Fibroblast of skin of right quadriceps (primary cell): ENCODE measurements at places on chromosomes 12 and 14.

- DNase-seq: no peak
Observed at GRCh38 chr12:96014943-96015599, 18.9 kb upstream of the HAL start.

DNA sequence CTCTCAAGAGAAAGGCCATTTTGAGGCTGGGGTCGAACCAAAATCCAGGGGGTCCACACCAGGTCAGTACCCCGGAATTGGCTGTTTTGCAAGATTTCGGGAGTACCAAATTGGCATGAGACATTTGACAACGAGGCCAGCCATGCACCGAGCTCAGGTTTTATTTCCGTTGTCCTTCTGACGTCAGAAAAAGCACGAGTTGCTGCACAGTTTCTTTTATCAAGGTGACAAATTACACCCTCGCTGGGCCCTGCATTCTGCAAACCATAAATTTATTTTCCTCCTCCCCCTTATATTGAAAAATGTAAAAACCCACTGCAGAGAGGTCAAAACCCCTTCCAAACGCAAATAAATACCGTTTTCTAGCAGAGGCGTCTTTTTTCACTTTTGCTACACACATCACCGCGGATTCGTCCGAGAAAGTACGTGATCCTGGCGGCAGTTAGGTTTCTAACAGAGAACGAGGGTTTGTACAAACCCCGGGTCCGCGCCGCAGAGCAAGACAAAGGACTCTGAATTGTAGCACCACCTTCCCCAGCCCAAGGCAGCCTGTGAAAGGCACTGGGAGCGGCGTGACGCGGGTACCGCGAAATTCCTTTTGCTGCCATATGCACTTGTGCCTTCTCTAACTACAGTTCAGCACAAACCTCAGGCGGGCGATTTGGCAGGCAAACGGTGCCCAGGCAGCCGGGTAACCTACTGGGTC lies 1.8 kb downstream of the SLC38A1 start:
- DNase-seq: peak; percentile 56

GRCh38 chr12:130555628-130556485 lies 160.2 kb downstream of the RIMBP2 start:
- no peak for DNase-seq

DNA sequence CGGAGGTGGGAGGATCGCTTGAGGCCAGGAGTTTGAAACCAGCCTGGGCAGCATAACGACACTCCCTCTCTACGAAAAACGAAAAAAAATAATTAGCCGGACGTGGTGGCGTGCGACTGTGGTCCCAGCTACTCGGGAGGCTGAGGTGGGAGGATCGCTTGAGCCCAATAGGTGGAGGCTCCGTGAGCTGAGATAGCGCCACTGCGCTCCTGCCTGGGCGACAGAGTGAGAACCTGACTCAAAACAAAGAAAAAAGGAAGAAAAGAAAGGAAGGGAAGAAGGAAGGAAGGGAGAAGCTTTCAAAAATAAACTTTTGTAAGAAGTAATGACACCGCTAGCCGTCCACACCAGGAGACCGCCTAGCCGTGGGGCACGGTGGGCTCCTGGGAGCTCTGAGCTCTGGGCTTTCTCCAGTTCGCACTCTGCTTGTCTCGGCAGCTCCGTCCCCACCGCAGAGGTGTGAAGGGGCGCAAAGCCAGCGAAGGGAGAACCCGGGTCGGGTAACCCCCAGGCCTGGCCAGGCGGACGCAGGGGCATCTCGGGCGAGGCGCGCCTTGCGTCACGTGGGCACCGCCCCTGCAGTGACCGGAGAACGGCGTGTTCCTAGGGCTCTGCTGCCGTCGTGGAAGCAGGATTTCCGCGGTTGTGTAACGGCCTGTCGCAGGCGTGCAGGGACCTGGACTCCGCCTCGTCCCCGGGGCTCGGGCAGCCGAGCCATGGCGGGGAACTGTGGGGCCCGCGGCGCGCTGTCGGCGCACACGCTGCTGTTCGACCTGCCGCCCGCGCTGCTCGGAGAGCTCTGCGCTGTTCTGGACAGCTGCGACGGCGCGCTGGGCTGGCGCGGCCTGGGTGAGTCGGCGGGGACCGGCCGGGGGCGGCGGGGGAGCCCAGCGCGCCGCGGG lies at the start of gene IRAK3:
TSS of gene IRAK3 (plus strand) at position 631 of the 902 bp plus-strand sequence. CDS start at position 717, 86 bp downstream.
- peak; percentile 32 for DNase-seq

DNA sequence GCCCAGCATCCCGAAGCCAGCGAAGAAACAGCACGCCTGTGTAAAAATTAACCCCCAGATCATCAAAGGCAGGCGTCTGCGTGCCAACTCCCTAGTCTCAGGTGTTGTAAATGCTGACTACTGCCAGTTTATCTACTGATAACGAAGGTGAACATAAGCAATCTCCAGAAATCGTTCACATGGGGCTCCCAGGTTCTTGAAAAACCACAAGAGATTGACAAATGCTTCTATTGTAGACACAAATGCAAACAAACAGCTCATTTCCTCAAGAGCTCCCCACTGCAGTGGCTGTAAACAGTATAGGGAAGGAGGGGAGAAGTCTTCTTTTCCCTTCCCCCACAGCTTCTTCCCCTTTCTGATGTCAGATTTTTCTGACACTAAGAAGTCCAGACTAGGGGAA lies 5.3 kb upstream of the PLEKHG3 start:
- no peak for DNase-seq

GRCh38 chr12:80226576-80226975 lies 127.2 kb downstream of the OTOGL start:
- DNase-seq: peak; percentile 58

DNA sequence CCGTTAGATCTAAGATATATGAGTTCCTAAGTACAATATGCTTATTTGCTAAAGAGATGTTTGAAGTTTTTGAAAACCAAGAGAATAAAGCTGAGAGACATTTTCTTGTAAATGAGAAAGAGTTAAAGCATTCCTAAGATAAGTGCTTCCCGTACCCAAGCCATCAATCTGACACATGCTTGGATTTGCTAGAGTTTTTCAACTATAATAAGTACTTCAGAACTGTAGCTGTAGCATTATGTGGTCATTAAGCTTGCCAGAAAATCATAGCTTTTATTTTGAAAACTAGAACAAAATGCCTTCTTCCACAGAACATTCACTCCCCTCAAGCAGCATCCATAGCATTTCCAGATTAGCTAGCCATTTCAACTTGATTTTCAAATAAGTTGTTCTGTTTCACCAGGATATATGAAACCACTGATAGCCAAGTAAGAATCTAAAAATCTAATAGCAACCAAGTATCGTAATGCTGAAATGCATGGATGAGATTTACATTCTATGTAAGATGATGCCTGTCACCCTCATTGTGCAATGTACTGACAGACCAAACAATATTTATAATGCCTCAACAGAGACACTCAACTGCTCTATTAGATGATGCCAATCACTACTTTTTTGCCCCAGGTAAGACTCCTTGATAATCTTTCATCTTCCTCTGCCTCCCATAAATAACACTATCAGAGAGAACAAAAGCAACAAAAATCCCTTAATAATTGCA lies 8.0 kb downstream of the SNW1 start:
- DNase-seq: no peak

- no peak for DNase-seq
Observed at GRCh38 chr12:95411466-95411865, 62.5 kb upstream of the METAP2 start.
